Fibroblast of gingiva (primary cell): ENCODE measurements at places on chromosomes 7 and 10.

GRCh38 chr7:132882714-132883428 is 199.0 kb downstream of the CHCHD3 start:
- DNase-seq = no peak

DNA sequence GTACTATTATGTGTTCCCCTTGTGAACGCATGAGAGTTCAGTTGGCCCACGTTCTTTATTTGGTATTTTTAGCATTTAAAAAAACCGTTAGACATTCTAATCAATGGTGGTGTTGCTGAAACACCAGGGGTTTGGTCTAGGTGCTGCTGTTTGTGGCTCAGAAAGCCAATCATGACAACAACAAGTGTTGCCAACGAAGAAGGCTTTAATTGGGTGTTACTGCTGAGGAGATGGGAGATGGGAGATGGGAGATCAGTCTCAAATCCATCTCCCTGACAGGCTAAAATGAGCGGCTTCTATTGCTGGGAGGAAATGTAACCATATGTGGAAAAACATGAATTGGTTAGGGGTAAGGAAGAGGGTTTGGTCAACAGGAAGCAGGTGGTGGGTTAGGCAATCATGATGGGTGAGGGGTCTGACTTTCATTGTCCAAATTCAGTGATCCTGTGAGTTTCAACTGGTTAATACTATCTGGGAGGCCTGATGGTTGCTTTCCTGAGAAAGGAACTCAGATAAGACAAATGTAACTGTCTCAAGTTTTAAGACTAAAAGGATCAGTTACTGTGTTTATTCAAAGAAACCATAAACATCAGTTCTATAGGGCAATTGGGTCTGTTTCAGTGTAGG is 4.6 kb upstream of the ZNF425 start:
- no peak for DNase-seq

- peak; percentile 91 for DNase-seq
Observed at GRCh38 chr7:55056577-55057480, 38.0 kb downstream of the EGFR start.

DNA sequence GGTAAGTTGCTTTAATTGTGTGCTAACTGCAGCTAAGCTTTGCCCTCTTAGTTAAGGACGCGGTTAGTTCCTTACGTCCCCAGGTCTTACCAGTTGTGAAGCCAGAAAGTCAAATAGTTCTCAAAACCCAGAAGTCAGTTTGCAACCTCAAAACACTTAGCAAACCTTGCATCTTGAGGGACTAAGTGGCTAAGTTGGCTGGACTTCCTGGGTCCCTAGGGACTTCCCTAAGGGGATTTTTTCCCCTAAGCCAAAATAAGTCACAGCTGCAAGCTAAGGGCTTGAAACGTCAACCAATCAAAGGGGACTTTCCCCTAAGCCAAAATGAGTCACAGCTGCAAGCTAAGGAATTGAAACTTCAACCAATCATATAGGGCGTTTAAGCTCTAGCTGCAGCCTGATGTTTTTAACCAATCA is 36.2 kb upstream of the HECW1 start:
- DNase-seq = peak; percentile 2

- DNase-seq = no peak
Observed at GRCh38 chr7:115724400-115725056, 306.0 kb downstream of the TFEC start.

DNA sequence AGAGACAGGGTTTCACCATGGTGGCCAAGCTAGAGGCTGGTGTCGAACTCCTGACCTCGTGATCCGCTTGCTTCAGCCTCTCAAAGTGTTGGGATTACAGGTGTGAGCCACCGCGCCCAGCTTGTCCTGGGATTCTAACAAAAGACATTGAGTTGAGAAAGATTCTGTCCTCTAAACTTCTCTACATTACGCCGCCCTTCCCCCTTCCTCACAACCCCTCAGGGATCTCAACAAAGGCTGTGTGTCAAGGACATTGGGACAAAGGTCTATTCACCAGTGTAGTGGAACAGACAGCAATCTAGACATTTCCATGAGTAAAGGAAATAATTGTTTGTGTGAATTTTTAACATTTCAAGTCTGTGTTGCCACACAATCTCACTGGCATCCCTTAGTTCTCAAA is 68.8 kb upstream of the KIF5B start:
- no peak for DNase-seq

GRCh38 chr7:135666846-135667245 is 4.5 kb downstream of the STMP1 start:
- DNase-seq = no peak

DNA sequence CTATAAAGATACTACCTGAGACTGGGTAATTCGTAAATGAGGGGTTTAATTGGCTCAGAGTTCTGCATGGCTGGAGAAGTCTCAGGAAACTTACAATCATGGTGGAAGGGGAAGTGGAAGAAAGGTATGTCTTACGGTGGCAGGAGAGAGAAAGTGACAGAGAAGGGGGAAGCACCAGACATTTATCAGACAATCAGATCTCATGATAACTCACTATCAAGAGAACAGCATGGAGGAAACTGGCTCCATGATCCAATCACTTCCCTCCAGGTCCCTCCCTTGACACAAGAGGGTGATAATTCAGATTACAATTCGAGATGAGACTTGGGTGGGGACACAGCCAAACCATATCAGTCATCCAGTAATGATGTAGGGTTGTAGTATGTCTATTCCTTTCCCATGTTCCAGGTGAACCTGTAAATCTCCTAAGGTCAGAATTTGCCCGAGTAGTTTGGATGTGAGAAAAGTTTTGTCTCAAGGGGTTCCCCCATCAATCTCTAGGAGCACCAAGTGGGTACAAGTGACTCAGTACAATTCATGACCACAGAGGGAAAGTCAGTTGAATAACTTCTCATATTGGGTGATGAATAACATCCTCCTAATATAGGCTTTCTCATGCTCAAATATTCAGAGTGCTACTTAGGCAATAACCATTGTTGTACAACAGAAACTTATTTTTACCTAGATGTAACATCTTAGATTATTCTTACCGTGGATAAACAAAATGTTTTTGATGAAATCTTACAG is 39.7 kb upstream of the MTPN start:
- DNase-seq = no peak

- DNase-seq = no peak
Observed at GRCh38 chr7:45174328-45174610, 16.7 kb downstream of the RAMP3 start.

DNA sequence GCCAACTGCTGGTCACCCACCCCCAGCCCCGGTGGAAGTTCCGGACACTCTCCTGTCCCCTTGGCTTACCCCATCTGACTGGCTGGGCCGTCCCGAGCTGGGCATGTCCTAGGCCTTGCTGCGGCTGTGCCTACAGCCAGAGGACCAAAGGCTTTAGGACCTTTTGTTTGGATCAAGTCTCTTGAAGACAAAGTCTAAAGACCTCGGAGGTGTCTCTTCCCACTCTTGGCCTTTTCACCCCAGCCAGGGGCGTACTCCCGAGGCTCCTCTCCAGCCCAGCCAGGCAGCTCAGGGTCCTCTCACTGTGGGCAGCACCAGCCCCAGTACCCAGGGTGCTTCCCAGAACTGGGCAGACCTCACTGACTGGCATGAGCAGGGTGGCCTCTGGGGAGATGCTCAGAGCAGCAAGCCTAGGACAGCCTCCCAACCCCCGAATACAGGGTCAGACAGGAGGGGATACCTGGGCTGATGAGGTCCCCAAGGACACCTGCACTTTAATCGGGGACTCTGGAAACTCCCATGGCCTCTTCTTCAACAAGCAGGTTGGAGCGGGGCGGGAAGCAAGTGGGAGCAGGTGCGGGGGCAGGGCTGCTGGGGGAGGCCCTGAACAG is 2.7 kb upstream of the PWWP2B start:
- DNase-seq = no peak
